ENCODE measurements at places on chromosomes 6 and 20. TPM values are rescaled to one million over a fixed set of nuclear protein-coding genes. Genes with fewer than 3 reads are reported as not detected.

The KIAA1755 gene
- total RNA-seq, result 0.06 TPM

The MCUR1 gene
- total RNA-seq, result 16.3 TPM

The SMIM28 gene
- total RNA-seq, result not detected

The SLC17A1 gene
- not detected for total RNA-seq

The MDN1 gene
- total RNA-seq, result 11.3 TPM

The MATN4 gene
- not detected for total RNA-seq

The ELOVL2 gene
- 1.3 TPM for total RNA-seq

The PTPRK gene
- total RNA-seq, result 42.5 TPM

The PLCB1 gene
- total RNA-seq, result 2.2 TPM

The HLA-G gene
- total RNA-seq, result 0.46 TPM

The BANF2 gene
- not detected for total RNA-seq

The TNFRSF21 gene
- 61.3 TPM for total RNA-seq

The HCRTR2 gene
- not detected for total RNA-seq

The CD109 gene
- total RNA-seq, result 24.3 TPM

The LAMA4 gene
- total RNA-seq, result 8.0 TPM

The SLC17A9 gene
- total RNA-seq, result 19.5 TPM

The SCRT2 gene
- total RNA-seq, result not detected

The KCNS1 gene
- 8.1 TPM for total RNA-seq

The TEAD3 gene
- 15.3 TPM for total RNA-seq

The C20orf141 gene
- total RNA-seq, result not detected

The ZNF337 gene
- total RNA-seq, result 8.0 TPM

The ZC2HC1B gene
- total RNA-seq, result not detected

The MAP1LC3A gene
- total RNA-seq, result 21.6 TPM

The CCM2L gene
- total RNA-seq, result not detected

The RAET1L gene
- total RNA-seq, result 3.1 TPM

The THEMIS gene
- total RNA-seq, result not detected

The SIRPB1 gene
- 8.0 TPM for total RNA-seq

The SRSF12 gene
- 6.2 TPM for total RNA-seq

The GLP1R gene
- total RNA-seq, result not detected

The LY6G5B gene
- total RNA-seq, result 4.0 TPM

The GSTA3 gene
- not detected for total RNA-seq

The PROCR gene
- 56.6 TPM for total RNA-seq

The TMC2 gene
- total RNA-seq, result not detected

The KIAA0408 gene
- 2.0 TPM for total RNA-seq

The NRN1 gene
- 1.1 TPM for total RNA-seq

The PRKN gene
- total RNA-seq, result 0.07 TPM

The ARMC12 gene
- 0.29 TPM for total RNA-seq

The SLC17A2 gene
- total RNA-seq, result not detected

The LINC00237 gene
- total RNA-seq, result not detected

The CST5 gene
- not detected for total RNA-seq

The RUNX2 gene
- total RNA-seq, result 13.1 TPM

The AAR2 gene
- 30.8 TPM for total RNA-seq

The MYLK2 gene
- total RNA-seq, result not detected

The CRIP3 gene
- total RNA-seq, result not detected

The ZSCAN31 gene
- 0.52 TPM for total RNA-seq

The KHDC1L gene
- not detected for total RNA-seq

The LHFPL5 gene
- 0.12 TPM for total RNA-seq

The FAM217A gene
- total RNA-seq, result not detected

The EPB41L2 gene
- total RNA-seq, result 67.1 TPM

The GABRR1 gene
- not detected for total RNA-seq

The FOXC1 gene
- 18.6 TPM for total RNA-seq

The SUMO4 gene
- not detected for total RNA-seq
